Mammary epithelial cell (primary cell): ENCODE measurements at places on chromosomes 12 and 14. TPM values are rescaled to one million over a fixed set of nuclear protein-coding genes. Genes with fewer than 3 reads are reported as not detected.

SLC25A21 gene
- polyA plus RNA-seq: 0.31 TPM

NEDD8 gene
- 284 TPM for polyA plus RNA-seq

SLC17A8 gene
- not detected for polyA plus RNA-seq

PACS2 gene
- 28.5 TPM for polyA plus RNA-seq

C14orf180 gene
- polyA plus RNA-seq: not detected

GALNT16 gene
- polyA plus RNA-seq: 0.07 TPM

DDX47 gene
- 66.1 TPM for polyA plus RNA-seq

GLT1D1 gene
- not detected for polyA plus RNA-seq

GRCh38 chr12:108310489-108310888 lies 28.6 kb downstream of the CMKLR1 start:
- no peak for DNase-seq

DNA sequence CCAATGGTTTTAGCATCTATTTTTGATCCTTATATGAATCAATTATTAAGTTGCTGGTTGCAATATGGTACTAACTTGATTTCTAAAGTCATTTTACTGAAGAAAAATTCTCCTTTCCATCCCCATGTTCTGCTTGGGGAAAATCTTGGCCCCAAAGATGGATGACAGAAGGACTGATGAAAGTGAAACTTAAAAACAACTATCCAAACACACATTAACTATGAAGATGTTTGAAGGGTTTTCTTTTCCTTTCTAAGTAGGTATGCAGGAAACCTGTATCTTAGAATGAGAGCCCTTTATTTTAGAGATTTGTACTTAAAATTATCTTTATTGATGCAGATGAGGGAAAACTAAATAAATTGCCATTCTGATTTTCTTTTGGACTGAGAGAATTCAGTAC lies 5.9 kb downstream of the C12orf71 start:
- DNase-seq: no peak

- DNase-seq: no peak
Measured at GRCh38 chr12:95605875-95606274, 54.6 kb upstream of the USP44 start.

DNA sequence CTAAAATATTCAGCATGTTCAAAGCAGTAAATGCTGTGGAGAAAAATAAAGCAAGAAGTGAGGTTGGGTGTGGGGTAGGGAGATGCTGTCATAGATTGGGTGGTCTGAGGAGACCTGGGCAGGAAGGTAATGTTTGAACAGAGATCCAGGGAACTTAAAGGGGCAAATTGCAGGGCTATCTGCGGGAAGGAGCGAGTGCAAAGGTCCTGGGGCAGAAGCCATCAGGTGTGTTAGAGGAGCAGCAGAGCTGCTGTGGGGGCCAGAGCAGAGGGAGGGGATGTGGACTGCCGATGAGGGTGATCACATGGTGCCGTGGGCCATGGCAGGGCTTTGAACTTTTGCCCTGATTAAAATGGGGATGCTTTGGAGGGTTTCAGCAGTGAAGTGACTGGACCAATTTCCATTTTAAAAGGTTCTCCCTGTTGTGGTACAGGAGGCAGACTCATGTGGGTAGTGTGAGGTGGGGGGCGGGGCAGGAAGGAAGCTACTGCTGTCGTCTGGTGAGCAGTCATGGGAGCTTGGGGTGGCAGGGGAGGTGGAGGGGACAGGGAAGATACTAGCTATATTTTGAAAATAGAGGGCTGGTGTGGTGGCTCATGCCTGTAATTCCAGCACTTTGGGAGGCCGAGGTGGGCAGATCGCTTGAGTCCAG lies 145.0 kb downstream of the AACS start:
- no peak for DNase-seq

- DNase-seq: no peak
Measured at GRCh38 chr14:38189930-38190726, 17.6 kb upstream of the SSTR1 start.

DNA sequence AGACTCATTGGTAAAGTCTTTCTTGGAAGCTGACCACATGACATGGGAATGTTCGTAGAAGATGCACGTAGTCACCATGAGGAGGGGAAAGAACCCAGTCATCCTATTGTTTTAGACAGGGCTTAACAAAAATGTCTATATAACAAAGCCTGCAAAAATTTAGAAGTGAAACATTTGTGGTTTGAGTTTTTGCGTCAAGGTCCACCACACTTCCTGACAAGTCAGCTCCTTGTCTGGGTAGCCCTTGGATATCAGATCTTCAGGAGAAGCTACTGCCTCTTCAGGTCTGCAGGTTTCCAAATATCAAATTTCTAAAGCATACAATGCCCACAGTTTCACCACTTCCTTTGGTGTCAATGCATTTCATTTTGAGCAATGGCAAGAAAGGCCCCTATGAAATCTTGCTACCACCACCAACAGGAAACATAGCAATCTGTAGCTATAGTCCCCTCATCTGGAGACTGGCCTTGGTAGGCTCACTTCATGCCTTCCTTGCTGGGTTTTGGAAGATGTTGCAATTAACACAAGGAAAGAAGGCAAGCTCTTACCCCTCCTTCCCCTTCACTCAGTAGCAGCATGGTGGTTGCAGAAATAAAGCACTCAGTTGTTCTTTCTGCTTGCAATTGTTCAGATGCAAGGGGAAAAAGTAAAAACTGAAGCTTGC lies 235.2 kb downstream of the PCNX1 start:
- peak; percentile 94 for DNase-seq

GRCh38 chr12:74401035-74401434 lies 136.6 kb upstream of the ATXN7L3B start:
- no peak for DNase-seq

- no peak for DNase-seq
Measured at GRCh38 chr14:103725739-103726395, 10.3 kb downstream of the ZFYVE21 start.

DNA sequence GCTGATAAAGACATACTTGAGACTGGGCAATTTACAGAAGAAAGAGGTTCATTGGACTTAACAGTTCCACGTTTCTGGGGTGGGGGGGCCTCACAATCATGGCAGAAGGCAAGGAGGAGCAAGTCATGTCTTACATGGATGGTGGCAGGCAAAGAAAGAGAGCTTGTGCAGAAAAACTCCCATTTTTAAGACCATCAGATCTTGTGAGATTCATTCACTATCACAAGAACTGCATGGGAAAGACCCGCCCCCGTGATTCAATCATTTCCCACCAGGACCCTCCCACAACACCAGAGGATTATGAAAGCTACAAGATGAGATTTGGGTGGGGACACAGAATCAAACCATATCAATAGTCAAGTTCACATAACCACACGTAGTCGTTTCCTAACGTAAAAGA lies 85.5 kb downstream of the USP15 start:
- no peak for DNase-seq

GRCh38 chr12:113727651-113728061 lies 238.5 kb downstream of the RBM19 start:
- peak; percentile 22 for DNase-seq

- peak; percentile 71 for DNase-seq
Measured at GRCh38 chr12:93127582-93128331, 198.7 kb upstream of the EEA1 start.

GRCh38 chr12:106246891-106247673 lies 738 bp downstream of the CKAP4 start:
- peak; percentile 56 for DNase-seq
